ENCODE measurements at places on chromosomes 2 and 18.

DNA sequence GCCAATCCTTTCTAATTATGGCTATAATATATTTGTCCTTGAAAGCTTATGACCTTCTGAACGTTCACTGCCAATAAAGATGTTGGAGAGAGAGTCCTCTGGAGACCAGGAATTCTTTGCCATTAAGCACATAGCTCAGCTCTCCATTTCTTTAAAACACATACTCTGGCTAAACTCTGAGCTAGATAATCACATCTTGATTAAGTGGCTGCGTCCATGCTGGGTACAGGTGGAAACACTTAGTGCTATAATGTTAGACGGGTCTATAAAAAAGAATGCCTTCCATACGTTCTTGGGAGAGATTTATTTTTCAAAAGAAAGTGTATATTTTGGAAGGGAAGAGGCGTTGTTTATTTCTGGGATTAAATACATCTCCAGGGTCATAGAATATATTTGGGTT is 314.5 kb downstream of the LPIN1 start:
- DNase-seq, result no peak

GRCh38 chr2:157790780-157791179 is 85.3 kb downstream of the ACVR1 start:
- DNase-seq, result no peak

GRCh38 chr2:40027968-40028367 is 248.9 kb upstream of the THUMPD2 start:
- DNase-seq, result no peak

DNA sequence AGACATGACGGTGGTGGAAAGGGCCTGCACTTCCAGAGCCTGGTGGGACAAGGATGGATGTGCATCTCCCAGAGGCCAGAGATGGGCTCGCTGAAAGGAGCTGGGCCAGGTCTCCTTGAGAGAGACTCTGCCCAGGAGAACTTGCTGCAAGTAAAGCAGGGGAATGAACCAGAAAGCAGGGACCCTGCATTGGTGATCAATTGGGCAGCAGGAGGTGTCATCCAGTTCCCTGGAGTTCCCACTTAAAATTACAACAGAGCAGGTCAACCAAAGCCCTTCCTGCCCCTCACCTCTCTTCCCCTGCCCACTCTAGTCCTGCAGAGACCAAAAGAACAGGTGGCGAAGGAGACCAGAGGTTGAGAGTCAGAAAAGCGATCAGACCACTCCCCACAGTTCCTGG is 69.7 kb upstream of the CAB39 start:
- no peak for DNase-seq

- no peak for DNase-seq
Observed at GRCh38 chr2:63121055-63121834, 70.6 kb downstream of the OTX1 start.

All from kidney (tissue), 22 donors.